ENCODE measurements at places on chromosomes 5 and 9.

- DNase-seq, result no peak
Observed at GRCh38 chr5:6838736-6839135, 125.5 kb downstream of the TENT4A start.

- DNase-seq, result no peak
Observed at GRCh38 chr5:2727550-2727949, 23.9 kb downstream of the IRX2 start.

- peak; percentile 54 for DNase-seq
Observed at GRCh38 chr5:175696139-175696854, 38.4 kb downstream of the HRH2 start.

GRCh38 chr5:16735101-16736060 lies 118.6 kb upstream of the RETREG1 start:
- DNase-seq, result no peak

GRCh38 chr5:15585128-15585527 lies 85.1 kb downstream of the FBXL7 start:
- DNase-seq, result no peak

DNA sequence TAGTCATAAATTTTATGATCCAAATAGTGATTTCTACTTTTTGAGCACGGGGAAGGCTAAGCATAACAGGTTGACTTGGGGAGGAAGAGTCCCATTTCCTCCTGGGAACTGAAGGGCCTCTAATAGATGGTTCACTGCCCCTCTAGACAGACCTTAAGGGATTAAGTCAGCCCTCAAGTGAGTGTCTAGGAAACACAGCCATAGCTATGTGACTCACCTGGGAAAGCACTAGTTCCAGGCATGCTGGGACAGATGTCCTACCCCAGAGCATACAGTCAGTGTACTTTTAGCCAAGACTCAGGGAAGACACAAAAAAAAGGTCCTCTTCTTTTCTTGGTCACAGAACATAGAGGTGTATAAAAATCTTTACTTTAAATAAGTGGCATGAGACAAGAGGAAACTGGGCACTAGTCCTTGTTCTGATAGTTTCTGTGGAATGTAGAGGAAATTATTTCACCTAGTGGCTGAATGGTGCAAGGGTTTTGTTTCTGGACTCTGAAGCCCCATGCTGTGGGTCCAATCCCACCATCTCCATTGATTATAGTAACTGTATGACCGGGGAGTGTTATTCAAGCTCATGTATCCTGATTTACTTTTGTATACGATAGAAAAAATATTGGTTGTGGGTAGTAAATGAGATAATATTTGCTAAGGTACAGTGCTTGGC lies 86.0 kb downstream of the NREP start:
- DNase-seq, result no peak

DNA sequence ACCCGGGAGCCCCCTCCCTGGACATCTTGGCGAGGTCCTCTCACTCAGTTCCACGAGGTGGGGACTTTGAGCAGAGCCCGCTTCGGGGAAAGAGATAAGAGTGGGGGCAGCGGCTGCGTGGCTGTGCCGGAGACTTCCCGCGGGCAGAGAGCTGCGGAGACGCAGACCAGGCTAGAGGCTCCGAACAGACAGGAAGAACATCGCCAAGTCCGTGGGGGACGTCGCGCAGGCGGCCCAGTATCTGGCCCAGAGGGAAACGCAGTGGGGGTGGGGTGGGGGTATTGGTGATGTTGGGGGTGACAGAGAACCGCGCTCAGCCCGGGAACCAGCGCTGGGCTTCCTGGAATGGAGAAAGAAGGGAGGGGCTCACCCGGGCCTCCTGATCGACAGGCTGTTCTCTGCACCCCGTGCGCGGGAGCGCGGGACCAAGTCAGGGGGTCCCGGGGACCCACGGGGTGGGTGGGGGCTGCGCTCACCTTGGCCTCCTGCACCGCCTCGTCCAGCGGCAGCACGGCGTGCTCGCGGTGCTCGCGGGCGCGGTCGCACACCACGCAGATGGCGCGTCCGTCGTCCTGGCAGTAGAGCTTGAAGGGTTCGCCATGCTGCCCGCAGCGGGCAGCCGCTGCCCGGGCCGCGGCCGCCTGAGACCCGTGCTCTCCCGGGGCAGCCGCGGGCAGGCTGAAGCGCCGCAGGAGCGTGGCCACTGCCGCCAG lies 727 bp downstream of the TRIM7 start:
- no peak for DNase-seq

DNA sequence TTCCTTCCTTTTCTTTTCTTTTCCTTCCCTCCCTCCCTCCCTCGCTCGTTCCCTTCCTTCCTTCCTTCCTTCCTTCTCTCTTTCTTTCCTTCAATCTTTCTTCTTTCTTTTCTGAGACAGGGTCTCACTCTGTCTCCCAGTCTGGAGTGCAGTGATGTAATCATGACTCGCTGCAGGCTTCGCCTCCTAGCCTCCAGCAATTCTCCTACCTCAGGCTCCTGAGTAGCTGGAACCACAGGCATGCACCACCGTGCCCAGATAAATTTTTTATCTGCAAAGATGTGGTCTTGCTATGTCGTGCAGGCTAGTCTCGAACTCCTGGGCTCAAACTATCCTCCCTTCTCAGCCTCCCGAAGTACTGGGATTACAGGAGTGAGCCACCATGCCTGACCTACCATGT lies 81.4 kb downstream of the SPATA31C2 start:
- DNase-seq, result no peak

DNA sequence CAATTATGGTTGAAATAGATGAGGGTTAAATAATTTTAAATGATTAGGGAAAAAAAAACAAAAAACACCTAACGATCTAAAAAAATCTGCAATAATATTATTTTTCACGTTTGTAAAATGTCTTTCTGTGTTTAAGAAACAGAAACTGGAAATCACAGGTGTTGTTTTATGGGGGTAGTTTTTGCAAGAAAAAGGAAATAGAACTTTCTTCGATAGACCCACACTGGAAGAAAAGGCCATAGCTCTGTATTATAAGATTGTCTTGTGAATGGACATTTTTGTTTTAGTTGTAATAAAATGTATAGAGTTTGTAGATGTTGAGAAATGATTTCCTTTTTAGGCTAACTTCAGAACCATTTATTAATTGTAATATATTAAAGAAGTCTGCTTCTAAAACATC lies 5.5 kb downstream of the CSNK1G3 start:
- no peak for DNase-seq
